Gastroesophageal sphincter (tissue), 4 donors: ENCODE measurements at places on chromosomes 5 and 9.
A peak's percentile ranks its signal among the peaks of the same experiment; 100 is the strongest.

- ATAC-seq = no peak
Measured at GRCh38 chr5:140868721-140869554, at the start of gene PCDHA11. Gene PCDHA11, plus strand, starts transcription at chr5:140868957. Its CDS starts 147 bp downstream, at chr5:140869104.

GRCh38 chr9:76405868-76406267, 11.6 kb upstream of the RFK start:
- no peak for ATAC-seq

DNA sequence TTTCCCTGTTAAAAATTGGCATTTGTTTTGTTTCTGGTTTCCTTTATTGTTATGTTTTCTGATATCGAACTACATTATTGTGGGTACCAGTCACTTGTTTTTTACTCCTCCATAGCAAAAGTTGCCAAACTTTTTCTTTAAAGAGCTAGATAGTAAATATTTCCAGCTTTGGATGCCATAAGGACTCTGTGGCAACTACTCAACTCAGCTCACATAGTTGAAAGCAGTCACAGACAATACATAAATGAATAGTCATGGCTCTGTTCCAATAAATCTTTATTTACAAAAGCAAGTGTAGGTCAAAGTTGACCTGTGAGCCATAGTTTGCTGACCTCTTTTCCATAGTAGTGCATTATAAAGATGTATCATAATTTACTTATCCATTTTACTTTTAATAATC, 305.0 kb downstream of the RASEF start:
- no peak for ATAC-seq

DNA sequence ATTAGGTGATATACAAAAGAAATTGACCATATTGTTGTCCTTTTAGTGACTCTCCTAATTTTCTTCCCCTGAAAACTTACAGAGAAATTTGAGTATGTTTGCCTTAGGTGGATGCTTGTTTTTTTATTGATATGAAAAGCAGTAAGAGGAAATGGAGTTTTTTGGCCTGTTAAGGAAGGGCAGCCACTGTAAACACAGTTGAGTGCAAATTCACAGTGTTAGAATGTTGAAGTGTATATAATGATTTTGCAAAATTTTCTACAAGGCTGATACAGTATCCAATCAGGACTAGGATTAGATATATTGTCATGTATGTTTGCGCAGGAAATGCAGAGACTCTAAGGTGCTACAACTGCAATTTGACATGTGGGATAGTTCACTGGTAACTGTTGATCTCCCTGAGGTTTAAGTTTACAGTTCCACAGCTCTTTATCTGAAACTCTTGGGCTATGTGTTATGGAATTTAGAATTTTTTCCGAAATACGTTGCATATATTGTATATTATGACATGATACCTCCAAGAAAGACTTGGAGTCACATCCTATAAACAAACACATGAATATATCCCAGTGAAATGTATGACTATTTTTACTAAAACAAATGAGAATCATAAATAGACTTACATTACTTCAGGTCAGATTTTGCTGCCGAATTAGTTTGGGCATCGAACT, 62.5 kb downstream of the FXN start:
- ATAC-seq = no peak

DNA sequence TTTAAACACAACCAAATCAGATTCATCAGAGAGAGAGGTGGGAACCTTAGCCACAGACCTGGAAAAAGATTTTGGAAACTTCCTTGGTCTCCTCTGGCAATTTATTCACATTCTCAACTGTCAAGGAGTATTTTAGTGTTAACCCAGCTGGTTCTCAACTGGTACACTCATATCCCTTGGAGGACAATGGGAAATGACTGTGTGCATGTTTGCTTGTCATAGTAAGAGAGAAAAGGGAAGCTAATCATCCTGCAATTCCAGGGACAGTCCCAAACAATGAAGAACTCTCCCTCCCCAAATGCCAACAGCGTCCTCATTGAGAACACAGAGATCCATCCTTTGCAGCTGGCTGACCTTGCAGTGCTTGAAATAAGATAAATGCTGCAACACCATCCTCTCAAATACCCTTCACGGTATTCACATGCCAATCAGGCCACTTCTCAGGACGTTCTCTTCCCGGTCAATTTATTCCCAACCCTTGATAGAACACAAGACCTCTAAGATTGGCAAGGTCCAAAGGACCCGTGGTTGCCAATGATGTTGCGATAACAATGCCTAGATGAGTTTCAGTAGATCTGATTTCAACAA, 75.5 kb downstream of the EPB41L4B start:
- no peak for ATAC-seq

DNA sequence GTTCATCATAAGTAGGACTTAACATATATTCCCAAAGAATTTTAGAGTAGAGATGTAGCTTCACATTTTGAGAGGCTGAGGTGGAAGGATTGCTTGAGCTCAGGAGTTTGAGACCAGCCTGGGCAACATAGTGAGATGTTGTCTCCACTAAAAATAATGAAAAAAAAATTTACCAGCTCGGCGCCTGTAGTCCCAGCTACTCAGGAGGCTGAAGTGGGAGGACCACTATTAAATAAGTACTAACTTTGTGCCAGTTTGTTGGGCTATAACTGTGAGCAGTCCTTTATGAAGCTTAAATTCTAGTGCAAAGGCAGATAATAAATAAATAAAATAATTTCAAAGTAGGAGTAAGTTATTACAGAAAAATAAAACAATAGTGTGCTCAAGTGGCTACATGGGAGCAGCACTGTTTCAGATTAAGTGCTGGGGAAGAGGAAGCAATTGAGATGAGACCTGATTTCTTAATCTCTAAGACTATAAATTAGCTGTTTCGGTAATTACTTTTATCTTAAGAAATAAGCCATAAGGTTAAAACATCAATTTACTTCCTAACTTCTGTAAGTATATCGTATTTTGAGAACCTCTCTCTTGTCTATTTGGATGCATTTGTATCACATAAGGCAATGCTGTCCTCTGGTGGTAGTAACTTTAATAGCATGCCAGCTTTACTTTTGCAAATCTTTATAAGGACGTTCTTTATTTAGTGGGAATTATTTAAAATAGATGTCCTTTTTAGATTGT, 98.9 kb downstream of the CSNK1G3 start:
- peak; percentile 62 for ATAC-seq

DNA sequence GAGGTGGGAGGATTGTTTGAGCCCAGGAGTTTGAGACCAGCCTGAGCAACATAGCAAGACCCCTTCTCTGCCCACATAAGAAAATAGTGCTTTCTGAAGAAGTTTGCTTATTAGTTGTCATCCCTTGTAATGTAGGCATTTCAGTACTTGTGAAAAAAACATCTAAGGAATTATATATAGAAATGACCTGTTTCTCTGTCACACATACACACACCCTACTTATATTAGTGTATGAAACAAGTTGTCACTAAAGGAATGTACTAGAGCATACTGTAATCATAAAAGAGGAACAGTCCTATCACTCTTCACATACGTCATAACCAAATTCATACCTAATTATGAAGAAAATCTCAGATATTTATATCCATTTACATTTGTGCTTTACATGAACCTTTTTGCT, 122.0 kb downstream of the NIPBL start:
- ATAC-seq = no peak

DNA sequence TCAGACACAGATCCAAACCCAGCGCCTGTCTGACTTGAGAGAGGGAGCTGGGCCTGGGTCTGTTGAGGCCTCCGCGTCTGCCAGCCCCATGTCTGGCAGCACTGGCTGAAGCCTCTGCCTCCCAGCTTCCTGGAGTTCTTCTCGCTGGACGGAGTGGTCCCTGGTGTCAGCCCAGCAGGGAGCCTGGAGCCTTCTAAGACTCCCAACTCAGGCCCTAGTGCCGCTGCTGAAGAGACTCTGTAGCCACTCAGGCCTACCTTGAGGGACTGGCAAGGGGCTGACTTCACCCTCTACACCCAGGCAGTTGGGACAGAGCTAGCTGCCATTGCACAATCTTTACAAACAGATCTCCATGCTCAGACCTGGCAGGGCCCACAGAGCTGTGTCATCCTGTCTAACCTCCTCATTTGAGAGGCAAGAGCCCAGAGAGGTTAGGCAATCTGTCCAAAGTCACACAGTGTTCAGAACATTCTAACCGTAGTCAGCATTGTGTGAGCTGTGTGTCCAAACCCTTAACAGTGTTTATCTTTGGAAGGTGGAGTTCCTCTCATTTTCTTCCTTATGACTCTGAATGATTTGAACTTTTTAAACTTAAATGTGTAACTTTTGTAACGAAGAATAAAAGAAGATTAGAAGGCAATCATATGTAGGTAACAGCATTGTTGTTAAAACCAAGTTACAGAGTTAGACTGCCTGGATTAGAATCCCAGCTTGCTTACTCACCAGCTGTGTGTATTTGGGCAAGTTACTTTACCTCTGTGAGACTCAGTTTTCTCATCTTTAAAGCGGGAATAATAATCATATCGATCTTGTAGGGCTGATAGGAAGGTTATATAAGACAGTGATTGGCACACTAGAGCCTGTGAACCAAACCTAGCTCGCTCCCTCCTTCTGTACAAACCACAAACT, 4.6 kb upstream of the DUSP1 start:
- peak; percentile 44 for ATAC-seq

DNA sequence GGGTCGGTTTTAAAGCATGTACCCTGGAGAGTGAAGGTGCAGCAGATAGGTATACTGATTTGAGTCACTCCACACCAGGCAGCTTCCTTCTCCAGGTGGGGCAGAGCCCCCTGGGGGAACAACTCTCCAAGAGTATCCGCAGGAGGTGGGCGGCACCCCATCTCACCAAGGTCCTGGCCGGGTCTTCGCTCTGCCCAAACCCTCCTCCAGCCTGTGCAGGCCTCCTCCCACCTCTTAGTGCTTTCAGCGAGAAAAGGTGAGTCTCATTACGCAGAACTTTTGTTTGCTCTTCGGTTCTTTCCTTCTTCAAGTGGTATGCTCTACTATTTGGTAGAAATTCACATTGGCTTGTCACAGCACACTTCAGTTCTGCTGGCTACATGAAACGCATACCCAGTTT, 13.7 kb downstream of the SPACA9 start:
- ATAC-seq = no peak

DNA sequence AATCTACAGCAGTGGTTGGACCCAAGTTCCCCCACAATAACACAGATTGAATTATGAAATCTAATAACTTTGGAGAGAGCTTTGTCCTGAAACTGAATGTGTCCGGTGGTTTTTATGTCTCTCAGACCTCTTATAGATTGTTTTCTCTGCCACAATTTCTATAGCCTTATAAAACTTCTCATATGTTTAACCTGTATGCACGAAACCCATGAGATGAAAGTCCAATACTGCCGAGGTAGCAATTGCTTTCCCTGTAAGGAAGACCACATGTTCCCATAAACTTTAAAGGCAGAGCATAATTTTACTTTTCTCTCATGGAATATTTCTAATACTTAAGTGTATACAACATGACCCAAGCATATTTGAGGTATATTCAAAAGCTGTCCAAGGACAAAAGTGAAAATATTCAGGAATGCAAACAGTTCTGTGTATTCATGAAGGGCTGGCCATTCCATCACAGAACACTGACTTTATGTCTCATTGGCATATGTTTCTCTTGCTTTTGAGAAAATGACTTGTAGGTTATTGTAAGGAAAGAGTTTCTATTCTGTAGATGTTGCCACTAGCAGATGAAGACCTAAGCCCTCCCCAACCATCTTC, 94.4 kb upstream of the TLE4 start:
- ATAC-seq = no peak

GRCh38 chr5:62042007-62042406, 264.0 kb upstream of the KIF2A start:
- no peak for ATAC-seq

DNA sequence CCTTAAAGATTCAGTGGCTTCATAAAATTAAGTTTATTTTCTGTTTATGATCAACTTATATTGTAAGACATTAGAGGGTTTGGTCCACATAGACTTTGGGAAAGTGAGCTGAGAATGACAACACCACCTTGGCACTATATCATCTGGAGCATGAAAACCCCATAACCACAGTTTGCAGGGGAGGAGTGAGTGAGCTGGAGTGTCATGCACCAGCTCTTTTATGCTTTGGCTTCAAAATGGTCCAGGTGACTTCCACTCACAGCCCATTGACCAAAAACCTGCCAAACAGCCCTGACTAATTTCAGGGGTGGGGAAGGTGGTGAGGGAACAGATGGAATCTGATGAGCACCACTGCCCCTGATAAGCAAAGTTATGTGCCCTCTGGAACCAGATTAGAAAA, 295.8 kb downstream of the DMRTA1 start:
- no peak for ATAC-seq
